ENCODE measurements at places on chromosomes 5 and 9.

DNA sequence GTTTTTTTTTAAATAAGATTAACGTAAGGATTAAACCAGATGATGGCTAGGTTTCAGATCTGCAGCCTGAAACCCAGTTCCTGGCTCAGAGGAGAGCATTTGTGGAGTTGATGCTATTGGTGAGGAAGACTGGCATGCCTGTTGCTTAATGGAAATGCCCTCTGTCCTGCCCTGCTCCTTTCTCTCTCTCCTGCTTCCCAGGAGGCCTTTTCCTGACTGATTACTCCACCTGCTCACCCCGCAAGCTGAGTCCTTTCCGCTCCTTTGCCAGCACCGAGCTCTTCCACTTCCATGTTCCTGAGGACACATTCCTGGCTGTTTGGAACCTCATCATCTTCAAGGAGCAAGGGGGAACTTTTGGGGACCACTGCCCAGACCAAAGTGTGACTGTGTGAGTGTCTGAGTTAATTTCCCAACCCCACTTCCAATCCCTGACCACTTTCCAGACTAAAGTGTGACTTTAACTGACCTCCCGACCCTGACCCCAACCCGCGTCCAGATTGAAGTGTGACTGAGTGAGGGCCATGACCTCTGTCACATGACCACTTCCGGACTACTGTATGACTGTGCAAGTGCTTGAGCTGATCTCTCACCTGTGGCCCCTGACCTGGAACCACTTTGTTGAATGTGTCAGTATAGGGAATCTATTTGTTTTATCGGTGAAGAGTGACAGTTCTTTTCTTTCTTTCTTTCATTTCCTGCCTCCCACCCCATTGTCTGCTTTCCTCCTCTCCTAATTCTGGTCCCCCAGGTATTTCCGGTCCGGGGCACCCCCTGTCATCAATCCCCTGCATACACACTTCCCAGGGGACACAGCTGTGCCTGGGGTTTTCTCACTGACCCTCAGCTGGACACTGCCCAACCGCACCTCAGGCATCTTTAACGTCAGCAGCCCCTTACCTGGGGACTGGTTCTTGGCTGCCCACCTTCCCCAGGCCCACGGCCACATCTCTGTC, 5.5 kb downstream of the TMEM8B start:
- no peak for DNase-seq

- no peak for DNase-seq
Measured at GRCh38 chr9:91495450-91495849, 71.8 kb upstream of the NFIL3 start.

DNA sequence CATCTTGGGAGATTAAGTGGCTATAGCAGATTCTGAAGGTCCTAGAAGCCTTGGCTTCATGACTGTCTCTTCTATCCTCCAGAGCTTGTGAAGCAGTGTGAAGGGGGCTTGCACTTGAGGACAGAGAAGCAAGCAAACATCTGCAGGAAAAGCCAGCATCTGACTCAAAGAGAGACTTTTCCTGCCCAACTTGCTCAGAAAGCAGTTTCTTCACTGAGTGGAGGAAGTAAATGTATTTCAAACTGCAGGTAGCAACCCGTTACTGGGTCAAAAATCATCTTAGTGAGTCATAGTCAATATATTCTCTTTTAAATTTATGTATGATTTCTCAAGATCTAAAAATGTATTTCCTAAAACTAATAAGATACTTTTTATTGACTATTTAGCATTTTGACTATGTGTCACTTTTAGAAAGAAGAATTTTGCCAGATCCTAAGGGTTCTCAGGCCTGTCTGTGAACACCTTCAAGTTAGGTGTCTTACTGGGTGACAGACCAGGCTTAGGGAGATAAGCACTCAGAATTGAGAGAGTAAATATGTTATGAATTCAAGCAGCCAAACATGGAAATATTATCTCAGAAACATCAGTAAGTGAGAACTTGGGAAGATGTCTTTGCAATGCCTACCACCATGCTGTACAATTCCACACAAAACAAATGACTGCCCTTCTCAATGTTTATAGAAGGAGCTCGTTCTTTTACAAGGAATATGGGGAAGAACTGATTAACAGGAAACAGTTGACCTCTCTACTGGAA, 72.6 kb upstream of the DMAC1 start:
- no peak for DNase-seq

- DNase-seq, result no peak
Measured at GRCh38 chr5:72937517-72938061, 18.3 kb upstream of the FCHO2 start.

DNA sequence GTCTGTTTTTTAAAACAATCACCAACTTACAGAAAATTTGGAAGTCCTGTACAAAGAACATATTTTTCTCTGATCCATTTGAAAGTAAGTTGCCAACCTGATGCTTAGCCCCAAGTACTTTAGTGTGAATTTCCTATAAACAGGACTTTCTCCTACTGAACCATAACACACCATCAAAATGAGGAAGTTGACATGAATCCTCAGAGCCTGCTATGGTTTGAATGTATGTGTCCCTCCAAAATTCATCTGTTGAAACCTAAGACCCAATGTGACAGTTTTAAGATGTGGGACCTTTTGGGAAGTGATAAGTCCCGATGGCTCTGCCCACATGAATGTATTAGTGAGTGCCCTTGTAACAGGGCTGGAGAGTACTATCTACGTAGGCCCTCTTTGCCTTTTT, 6.4 kb upstream of the ACOT12 start:
- DNase-seq, result no peak

DNA sequence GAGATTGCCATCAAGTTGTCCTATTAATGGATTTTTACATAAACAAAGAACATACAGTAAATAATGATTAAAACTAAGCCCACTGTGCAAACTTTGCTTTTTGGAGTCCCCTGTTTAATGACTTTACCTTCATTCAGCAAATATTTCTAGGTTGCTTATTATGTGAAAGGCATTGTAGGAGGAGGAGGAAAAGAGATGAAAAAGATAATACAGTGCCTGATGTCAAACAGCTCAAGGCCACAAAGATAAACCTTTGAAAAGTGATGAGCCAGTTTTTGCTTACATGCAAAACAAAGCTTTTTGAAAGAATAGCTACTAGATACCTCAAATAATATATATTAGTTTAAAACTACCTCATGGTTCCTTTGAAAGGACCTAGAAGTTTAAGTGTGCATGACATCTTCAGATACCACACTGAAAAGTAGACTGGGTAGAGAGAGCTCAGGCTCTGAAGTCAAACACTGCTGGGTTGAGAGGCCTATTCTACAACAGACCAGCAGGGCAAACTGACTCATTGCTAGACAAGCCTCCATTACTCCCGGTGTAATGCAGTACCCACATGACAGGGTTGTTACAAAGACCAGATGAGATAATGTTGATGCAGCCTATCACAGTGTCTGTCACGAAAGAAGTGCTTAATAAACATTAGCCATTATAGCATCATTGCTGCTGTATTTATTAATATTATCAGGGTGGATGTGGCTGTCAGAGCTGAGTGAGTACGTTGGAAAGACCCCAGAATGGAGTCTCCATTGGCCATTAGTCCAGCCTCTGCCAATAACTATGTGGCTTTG, 11.8 kb downstream of the DEPDC1B start:
- DNase-seq, result no peak

DNA sequence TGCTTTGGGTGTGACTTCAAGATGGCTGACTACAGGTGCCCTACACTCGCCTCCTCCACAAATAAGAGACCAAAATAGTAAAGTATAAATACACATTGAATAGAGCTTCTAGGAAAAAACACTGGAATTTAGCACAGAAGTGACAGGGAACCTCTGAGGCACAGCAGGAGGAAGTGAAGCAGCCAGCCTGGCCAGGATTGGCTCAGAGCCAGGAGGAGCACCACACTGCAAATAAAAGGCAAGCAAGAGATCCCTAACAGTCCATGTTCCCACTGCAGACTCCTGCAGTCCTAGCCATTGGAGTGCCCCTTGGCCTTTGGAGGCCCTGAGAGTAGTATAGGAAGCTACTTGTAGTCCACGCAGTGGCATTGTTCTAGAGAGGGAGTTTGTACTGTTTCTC, 186.7 kb upstream of the TLX3 start:
- no peak for DNase-seq

DNA sequence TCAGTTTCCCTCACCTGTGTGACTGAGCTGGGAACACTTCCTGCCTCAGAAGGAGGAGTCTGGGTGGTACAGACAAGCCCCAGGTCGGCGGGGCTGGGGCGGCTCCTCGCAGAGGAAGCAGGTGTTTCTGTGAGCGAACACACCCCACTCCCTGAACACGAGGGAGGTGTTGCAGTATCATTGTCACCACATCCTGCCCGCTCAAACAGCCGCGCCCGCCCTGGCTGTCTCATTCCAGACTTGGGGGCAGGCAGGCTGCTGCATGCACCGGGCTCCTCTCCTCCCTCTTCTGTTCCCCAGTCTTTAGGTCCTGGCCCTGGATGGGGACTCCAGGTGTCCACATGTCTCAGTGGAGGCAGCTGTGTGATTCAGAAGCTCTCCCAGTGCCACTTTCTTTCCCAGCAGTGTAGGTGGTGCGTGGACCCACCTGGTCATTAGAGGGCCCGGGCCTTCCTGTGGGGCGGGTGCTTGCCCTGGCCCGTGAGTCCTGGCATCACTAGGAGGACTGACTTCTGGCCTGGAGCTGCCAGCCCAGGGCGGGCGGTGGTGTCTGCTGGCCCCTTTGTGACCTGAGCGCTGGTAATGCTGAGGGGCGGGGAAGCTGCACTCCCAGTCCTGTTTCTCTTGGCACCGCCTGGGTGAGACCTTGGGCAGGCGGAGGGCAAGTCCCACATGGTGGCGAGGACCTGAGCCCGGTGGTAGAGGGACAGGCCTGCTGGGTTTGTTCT, 18.3 kb upstream of the PHYHD1 start:
- DNase-seq, result no peak

- no peak for DNase-seq
Measured at GRCh38 chr5:65883461-65883860, 42.9 kb upstream of the ERBIN start.

DNA sequence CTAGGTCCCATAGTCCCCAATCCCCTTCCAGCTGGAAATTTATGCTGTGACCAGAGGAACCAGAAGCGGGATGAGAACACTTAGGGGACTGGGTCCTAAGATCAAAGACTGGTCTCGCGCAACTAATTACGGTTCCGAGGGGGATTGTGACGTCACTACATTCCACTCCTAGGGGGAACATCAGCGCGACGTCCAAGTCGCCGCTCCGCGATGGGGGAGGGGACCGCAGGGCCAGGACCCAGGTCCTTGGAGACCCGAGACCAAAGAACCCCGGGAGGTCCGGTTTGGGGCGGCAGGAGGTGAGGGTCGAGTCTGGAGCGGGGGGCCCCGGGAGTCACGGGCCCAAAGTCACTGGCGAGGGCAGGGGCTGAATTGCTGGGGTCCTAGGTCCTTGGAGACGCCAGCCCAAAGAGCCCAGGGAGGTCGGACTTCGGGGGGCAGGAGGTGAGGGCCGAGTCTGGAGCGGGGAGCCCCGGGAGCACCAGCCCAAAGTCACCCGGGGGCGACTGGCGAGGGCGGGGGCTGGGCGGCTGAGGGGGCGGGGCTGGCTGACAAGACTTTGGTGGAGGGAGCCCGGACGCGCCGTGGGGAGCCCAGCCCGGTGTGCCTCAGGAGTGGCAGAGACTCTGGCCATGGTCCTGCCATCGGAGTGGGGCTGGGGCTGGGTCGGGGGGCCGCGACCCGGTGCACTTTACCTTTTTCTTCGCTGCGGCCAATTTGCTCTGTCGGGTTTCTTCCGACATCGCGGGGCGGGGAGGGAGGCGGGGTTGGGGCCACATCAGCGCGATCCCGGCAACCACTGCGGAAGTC, at the start of gene GOLGA2:
Gene GOLGA2 (minus strand): TSS at position 810 of the 810 bp plus-strand sequence. CDS start 31 bp downstream, at position 779.
- DNase-seq, result peak; percentile 45

DNA sequence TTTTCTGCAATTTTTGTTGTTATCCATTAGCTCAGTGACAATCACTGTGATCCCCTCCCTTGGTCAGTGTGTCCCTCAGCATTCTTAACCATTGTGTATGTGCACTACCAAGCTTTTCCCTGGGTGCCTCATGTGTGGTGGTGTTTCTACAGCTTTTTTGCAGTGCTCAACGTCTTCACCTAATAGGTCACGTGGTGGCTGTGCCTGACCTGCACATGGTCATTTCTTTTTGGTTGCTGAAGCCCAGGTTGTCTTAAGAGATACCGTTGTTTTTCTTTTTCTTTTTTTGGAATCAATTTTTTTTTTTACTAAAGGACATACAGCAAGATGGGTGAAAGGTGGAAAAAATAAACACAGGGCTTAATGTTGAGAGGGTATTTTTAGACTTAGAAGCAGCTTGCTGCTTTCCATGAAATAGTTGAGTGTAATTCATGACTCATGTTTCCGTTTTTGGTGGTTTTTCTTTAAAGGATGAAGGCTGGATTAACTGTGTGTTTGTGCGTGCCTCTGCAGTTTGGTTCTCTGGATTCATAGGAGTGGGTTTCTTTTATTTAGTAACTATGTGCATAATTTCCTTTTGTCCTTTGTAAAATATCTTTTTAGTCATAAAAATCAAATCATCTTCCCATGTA, 22.2 kb downstream of the SH3GL2 start:
- DNase-seq, result no peak

DNA sequence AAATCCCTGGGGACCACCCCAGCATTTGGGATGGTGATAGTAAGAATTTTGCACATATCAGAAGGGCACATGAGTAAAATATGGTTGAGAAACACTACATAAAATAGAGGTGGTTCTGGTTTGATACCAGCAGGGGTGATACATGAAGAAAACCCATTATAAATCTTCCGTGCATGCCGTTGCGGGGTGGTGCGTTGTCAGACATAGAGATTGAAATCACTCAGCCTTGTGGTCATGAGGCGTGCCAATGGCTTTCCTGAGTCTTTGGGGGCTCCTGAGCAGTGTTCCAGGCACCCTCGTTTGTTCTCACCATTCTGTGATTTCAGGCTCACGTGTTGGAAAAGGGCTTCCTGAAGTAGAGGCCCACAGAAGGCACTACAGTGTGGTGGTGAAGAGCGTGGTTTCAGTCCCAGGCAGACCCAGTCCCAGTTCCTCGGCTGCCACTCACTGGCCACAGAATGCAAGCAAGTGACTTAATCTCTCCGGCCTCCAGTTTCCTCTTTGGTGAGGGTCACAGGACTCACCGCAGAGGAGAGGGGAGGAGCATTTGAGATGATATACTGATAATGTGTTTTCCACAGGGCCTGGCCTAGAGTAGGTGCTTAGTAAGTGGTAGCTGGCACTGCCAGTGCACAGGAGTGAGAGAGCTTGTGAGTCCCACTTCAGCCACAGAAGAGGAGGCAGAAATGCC, 20.5 kb upstream of the GLRX start:
- peak; percentile 65 for DNase-seq

DNA sequence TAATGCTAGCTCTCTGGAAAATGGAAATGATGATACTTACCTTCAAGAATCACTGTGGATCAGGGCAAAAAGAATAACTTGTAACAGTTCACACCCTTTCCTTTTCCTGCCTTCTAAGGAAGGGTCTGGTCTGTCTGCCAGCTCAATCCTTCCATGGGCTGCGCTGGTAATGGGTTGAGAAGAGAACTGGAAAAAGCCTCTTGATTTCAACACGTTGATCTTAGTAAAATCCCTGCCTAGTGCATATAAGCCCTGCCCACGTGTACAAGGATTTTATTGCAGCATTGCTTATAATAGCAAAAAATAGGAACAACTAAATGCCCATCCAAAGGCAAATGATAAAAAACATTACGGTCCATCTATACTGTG, 20.5 kb downstream of the C1QTNF2 start:
- no peak for DNase-seq

Data from CMK (cell line).